Activated naive CD8-positive, alpha-beta T cell treated with anti-CD3 and anti-CD28 coated beads, Interleukin-2, amount 50 U/mL, for 16 hours (primary cell): ENCODE measurements at places on chromosomes 4 and X.
A peak's percentile ranks its signal among the peaks of the same experiment; 100 is the strongest.

- DNase-seq: no peak
Measured at GRCh38 chrX:49257846-49258748, 6.4 kb downstream of the FOXP3 start.

DNA sequence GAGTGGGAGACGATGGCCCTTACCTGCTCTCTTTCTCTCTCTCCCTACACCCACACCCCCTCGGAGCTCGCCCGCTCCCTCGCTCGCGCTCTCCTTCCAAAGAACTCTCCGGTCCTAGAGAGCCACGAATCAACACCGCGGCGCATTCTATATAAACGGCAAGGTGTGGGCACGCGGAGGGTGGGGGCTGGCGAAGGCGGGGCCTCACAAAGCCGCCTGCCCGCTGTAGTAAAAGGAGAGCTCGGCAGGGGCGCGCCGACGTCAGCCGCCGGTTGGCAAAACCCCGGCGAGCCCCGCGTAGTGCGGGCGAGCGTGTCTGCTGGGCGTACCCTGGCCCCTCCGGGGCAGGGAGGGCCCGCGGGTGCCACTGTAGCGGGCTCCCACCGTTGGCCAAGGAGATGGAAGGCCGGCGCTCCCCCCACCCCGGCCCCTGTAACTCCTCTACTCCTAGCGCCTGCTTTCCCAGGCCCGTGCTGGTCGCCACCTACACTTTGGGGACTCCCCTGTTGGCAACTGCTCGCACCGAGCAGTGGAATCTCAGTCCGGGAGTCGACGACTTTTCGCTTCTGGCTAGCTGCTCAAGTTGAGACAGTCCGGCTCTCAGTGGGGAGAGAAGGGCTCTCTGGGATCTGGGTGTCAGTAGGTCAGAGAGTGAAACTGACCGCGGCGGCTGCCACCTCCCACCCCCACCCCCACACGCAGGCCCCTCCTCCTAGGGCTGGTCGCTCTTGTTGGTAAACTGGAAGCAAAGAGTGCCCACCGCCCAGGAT is 325.5 kb upstream of the F9 start:
- DNase-seq: no peak

GRCh38 chr4:151991001-151991883 is 230.4 kb upstream of the GATB start:
- no peak for DNase-seq

DNA sequence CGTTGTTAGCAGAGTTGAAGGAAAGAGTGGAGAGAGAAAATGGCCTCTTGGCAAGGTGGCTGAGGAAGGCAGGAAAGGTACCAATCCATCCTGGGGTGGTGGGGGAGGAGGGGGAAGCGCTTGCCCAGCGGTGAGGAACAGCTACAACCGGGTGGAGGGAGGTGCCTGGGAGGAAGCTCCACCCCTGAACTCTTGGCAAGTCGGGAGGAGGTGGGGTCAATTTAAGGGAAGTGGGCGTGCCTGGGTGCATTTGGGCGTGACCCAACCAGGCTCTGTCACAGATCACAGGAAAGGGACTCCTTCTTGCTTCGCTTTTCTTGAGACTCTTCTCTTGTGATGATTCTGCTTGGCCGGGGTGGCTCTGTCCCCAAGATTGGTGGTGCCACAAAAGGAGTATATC is 41.7 kb downstream of the BCORL1 start:
- DNase-seq: peak; percentile 40

GRCh38 chrX:45381366-45381765 is 180.7 kb upstream of the DIPK2B start:
- no peak for DNase-seq

DNA sequence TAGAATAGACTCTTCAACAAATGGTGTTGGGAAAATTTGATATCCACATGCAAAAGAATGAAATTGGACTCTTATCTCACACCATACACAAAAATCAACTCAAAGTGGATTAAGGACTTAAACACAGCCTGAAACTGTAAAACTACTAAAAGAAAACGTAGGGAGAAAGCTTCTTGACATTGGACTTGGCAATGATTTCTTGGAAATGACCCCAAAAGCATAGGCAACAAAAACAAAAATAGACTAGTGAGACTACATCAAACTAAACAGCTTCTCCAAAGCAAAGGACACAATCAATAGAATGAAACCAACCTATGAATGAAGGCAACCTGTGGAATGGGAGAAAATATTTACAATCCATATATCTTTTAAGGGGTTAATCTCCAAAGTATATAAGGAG is 94.7 kb upstream of the INTU start:
- DNase-seq: no peak

DNA sequence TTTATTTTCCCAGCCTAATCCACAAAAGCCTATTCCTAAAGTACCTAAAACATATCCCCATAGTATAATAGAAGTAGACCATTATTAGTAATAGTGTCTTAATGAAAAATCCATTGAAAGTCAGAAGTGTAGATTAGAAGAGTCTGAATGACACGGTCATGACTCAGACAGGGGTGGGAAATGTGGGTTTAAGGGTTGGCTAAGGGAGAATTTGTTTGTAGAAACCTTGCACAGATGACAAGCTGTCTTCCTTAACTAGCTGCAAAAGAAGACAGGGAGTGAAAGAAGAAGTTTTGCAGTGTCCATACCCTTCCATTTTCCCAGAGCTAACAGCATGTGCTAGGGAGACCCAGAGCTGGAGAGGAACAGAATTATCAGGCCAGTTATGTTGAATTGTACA is 242.7 kb upstream of the ETNPPL start:
- DNase-seq: no peak

- DNase-seq: no peak
Measured at GRCh38 chrX:85504381-85504780, 124.9 kb upstream of the POF1B start.

- DNase-seq: peak; percentile 65
Measured at GRCh38 chr4:145482209-145483037, 770 bp downstream of the SMAD1 start.

GRCh38 chr4:41373221-41373620 is 116.5 kb downstream of the UCHL1 start:
- DNase-seq: no peak
